Activated CD4-positive, alpha-beta T cell treated with anti-CD3 and anti-CD28 coated beads, Interleukin-2, amount 50 U/mL, for 24 hours (primary cell): ENCODE measurements at places on chromosomes 4 and X.
A peak's percentile ranks its signal among the peaks of the same experiment; 100 is the strongest.

DNA sequence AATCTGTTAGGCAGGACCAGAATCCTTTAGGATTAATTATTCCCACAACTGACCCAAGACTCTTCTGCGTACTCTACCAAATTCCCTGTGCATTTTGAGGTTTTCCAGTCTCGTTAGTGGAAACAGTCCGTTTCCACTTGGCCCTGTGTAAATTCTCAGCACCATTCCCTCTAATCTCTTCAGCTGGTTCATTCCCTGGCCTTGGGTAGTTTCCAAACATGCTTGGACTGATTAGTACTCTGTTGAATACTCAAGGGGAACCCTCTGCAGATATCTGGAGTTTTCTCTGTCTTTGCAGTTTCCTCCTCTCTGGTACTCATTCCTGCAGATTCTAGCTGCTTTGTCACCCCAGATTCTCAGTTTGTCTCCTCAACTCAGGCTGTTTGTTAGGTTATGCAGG lies 80.4 kb downstream of the ZFX start:
- DNase-seq = no peak

DNA sequence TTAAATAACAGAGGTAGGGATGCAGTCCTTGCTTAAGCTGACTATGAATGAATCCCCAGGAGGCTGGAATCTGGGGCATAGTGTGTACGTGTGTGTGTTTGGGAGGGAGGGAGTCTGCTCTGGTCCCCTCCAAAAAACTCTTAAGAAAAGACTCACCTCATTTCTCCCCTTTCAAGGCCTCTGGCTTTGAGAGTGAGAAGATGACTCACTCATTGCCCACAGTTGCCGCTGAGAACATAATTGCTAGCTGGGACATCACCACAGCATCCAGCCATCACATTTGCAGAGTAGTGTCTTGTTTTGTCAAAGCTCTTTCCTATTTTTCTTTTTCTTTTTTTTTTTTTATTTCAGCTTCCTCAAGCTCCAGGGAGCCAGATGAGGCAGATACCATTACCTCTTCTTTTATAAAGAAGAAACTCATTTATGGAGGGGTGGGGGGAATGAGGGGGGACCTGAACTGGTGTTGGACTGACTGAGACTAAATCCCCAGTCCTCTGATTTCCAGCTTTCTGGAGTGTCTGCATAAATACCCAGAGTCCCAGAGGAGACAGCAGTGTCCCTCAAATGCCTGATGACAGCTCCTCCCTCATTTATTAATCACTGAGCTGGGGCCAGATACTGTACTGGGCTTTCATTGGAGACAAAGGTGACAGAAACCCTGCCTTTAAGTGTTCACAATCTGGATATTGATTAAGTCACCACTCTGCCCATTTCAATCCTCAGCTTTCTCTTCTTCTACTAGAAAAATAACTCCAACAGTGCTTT lies 61.9 kb upstream of the LAS1L start:
- peak; percentile 50 for DNase-seq

- DNase-seq = no peak
Measured at GRCh38 chr4:121277194-121278105, 103.4 kb downstream of the QRFPR start.

DNA sequence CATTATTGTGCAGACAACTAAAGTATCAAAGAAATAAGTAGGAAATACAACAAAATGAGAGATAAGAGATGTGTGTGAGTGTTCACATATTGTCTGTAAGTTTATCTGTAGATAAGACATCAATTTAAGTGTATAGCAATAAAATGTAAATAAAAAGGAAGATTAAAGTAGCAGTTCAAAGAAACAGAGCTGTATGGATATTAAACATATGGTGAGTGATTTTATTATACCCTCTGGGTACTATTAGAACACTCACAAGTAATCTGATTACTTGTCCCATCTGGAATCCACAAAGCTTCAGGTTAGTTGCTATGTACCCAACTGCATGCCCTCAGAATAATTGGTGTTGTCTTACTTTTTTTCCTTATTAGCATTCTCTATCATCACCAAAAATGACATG lies 747.9 kb upstream of the ADGRL3 start:
- no peak for DNase-seq

DNA sequence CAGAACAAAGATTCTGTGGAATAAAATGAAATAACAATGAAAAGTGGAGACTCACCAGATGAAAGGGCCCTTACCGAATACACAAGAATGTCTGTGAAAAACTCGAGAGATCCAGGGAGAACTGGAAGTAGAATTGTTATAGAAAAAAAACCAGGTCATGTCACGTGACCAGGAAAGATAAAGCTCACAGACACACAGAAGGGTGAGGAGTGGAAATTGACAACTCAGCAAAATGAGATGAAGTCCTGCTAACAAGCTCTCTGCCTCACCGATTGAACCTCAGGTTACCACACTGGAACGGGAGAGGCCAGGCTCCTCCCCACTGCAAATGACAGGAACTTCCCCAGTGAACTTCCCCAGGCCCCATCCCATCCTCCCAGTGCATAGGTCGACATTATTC lies 1618.0 kb upstream of the PCDH10 start:
- no peak for DNase-seq

- no peak for DNase-seq
Measured at GRCh38 chrX:135512508-135513129, 7.8 kb upstream of the INTS6L start.

DNA sequence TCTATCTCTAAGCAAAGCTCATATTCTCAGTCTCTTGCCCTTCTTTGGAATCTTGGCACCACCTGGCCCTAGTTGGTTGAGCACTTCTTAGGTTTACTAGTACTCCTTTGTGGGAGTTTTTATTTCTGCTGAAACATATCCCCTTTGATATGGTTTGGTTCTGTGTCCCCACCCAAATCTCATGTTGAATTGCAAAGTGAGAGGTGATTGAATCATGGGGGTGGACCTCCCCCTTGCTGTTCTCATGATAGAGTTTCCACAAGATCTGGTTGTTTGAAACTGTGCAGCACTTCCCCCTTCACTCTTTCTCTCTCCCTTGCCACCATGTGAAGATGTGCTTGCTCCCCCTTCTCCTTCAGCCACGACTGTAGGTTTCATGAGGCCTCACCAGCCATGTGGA lies 22.2 kb upstream of the SYNPO2 start:
- DNase-seq = no peak

DNA sequence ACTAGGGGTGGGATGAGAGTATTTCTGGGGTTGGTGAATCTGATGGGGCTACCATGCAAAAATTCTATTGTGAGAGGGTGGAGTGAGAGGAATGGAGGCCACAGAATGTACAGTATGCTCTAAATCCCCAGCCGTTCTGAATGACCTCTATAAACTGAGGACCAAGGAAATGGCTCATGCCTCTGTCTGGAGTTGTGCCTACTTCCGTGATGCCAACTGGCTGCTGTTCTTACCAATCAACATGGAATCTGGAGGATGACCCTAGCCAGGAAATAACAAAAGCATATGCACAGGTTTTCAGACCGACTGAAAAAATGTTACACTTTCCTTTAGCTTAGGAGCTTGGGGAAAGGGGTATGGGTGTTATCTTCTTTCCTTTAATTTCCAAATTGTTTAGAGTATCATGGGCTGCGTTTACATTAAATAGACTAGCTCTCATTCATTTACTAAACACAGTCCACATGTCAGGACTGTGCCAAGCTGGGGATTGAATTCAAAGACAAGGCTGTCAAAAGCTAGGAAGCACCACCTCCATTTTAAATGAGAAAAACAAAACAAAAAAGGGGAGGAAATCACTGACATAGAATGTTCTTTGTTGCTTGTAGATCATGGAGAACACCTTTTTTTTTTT lies 20.2 kb upstream of the CCKAR start:
- DNase-seq = no peak

GRCh38 chr4:70564033-70564432 lies 28.0 kb upstream of the AMBN start:
- DNase-seq = no peak
